ENCODE measurements at places on chromosomes 16 and 17.

DNA sequence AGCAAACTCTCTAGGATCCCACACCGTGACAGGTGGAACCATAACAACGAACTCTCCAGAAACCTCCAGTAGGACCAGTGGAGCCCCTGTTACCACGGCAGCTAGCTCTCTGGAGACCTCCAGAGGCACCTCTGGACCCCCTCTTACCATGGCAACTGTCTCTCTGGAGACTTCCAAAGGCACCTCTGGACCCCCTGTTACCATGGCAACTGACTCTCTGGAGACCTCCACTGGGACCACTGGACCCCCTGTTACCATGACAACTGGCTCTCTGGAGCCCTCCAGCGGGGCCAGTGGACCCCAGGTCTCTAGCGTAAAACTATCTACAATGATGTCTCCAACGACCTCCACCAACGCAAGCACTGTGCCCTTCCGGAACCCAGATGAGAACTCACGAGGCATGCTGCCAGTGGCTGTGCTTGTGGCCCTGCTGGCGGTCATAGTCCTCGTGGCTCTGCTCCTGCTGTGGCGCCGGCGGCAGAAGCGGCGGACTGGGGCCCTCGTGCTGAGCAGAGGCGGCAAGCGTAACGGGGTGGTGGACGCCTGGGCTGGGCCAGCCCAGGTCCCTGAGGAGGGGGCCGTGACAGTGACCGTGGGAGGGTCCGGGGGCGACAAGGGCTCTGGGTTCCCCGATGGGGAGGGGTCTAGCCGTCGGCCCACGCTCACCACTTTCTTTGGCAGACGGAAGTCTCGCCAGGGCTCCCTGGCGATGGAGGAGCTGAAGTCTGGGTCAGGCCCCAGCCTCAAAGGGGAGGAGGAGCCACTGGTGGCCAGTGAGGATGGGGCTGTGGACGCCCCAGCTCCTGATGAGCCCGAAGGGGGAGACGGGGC, 1.3 kb downstream of the SPN start:
- DNase-seq: peak; percentile 28

DNA sequence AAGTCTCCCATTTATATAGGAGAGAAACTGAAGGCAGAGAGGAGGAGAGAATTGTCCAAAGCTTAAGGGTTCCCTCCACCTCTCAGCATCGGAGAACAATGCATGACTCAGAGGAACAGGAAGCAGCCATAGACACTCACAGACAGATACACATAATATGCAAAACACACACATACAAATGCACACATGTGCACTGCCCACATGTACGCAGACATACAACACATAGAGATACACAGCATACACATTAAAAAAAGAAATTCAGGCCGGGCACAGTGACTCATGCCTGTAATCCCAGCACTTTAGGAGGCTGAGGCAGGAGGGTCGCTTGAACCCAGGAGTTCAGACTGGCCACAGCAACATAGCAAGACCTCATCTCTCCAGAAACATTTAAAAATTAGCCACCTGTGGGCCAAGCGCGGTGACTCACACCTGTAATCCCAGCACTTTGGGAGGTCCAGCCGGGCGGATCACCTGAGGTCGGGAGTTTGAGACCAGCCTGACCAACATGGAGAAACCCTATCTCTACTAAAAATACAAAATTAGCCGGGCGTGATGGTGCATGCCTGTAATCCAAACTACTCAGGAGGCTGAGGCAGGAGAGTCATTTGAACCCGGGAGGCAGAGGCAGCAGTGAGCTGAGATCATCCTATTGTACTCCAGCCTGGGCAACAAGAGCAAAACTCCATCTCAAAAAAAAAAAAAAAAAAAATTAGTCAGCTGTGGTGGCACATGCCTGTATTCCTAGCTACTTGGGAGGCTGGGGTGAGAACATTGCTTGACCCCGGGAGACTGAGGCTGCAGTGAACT, 11.3 kb downstream of the ERAL1 start:
- DNase-seq: no peak

DNA sequence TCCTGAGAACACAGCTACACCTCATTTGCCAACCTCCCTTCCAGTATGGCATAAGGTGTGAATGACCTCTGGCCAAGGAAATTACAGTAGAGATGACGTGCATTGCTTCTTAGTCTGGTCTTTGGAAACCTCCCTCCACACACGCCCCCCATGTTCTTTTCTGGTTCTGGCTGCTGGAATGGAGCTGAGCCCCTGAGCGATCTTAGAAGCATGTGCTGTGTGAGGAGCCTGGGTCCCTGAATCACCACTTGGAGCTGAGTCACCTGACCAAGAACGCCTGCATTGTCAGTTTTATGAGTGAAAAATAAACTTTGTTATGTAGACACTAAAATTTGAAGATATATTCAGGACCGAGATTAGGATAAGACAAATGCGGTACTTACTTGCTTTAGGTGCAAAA, 51.4 kb downstream of the HS3ST3A1 start:
- DNase-seq: no peak

DNA sequence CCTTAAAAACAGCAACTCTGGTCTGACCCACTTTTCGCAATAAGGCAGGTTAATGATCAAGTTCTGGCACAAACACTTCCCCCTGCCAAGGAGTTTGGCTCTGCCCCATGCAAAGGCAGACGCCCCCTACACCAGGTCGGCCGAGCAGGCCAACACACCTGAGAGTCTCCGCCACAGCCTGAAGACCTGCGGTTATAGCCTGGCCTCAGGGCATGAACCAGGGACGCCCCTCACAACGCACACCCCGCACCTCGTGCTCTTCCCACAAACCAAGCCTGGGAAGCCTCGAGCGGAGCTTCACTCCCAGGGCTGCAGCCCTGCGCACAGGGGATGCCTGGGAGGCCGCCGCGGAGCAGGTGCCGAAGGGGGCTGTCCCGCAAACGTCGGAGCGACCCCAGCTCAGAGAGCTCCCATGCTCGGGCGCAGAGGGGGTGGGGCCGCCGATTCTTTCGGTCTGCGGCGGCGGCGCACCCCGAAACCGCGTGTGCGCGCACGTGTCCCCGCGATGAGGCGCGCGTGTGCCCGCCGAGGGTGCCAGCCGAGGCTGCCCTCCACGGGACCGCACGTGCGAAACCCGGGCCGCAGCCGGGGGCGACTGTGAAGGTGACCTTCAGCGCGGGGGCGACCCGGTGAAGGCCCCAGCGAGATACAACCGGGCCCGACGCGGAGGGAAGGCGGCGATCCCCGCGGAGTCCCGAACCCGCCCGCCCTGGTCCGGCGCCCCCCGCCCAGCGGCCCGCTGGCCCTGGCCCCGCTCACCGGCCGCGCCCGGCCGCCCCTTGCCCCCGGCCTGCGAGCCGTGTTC, 559 bp downstream of the CLUH start:
- no peak for DNase-seq

- DNase-seq: no peak
These were observed 125.4 kb downstream of the MAP2K6 start for GRCh38 chr17:69539781-69540319.
